Suprapubic skin (tissue), 4 donors: ENCODE measurements at places on chromosomes 7 and 10. TPM values are rescaled to one million over a fixed set of nuclear protein-coding genes. Genes with fewer than 3 reads are reported as not detected.

GRCh38 chr7:86058649-86059048, 585.1 kb upstream of the GRM3 start:
- DNase-seq, result no peak

GRCh38 chr10:89476150-89476549, 59.2 kb downstream of the SLC16A12 start:
- no peak for DNase-seq

DNA sequence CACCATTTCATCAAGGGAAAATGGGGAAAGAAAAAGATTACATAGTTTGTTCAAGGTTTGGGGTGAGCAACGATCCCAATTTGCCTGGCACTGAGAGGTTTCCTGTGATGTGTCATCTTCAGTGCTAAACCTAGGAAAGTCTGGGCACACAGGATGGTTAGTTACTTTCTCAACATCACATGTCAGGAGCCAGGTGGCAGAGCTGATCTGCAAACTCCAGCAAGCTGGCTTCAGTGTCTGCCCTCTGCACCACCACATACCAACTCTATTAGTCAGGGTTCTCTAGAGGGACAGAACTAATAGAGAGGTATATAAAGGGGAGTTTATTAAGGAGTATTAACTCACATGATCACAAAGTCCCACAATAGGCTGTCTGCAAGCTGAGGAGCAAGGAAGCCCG, 11.3 kb downstream of the ADAM12 start:
- no peak for DNase-seq

GRCh38 chr10:117535298-117536071, 7.1 kb upstream of the EMX2 start:
- DNase-seq, result no peak

NKX2-3 gene
- not detected for total RNA-seq

- no peak for DNase-seq
Measured at GRCh38 chr7:7349156-7349555, 166.8 kb downstream of the C1GALT1 start.

DNA sequence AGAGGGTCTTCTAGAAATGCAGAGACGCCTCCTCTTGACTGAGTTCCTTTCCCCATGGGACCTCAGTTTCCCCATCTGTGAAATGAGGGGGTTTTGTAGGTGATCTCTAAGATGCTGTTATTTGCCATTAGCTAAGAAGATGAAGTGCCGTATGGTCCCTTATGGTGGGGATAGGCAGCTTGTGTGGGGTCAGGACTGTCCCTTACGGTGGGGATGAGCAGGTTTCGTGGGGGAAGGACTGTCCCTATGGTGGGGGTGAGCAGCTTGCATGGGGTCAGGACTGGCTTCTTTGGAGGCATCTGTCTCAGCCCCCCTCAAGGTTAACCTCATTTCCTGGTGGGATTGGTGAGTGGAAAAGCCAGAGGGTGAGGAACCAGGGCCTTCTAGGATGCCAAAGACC, 148.3 kb upstream of the GPR26 start:
- DNase-seq, result peak; percentile 59
